Naive thymus-derived CD8-positive, alpha-beta T cell (primary cell): ENCODE measurements at places on chromosomes 13 and 19. TPM values are rescaled to one million over a fixed set of nuclear protein-coding genes. Genes with fewer than 3 reads are reported as not detected.

Gene NUP58
- 39.5 TPM for total RNA-seq

Gene C19orf85
- not detected for total RNA-seq

Gene CADM4
- 0.63 TPM for total RNA-seq

Gene ZNF317
- total RNA-seq = 67.4 TPM

Gene CFAP97D2
- 1.5 TPM for total RNA-seq

Gene WTIP
- 0.29 TPM for total RNA-seq

Gene ZNF576
- total RNA-seq = 17.1 TPM

Gene LILRA1
- not detected for total RNA-seq

Gene TMC4
- not detected for total RNA-seq

Gene ZNF66
- 15.7 TPM for total RNA-seq

- DNase-seq = no peak
- no peaks in the 10 kb centered on the region for H3K36me3 ChIP-seq
- H3K27ac ChIP-seq = peak overlapping the region; percentile 75
- H3K4me3 ChIP-seq = no peak overlapping the region
These were observed 20.6 kb downstream of the PPP1R37 start for GRCh38 chr19:45113628-45114027.

DNA sequence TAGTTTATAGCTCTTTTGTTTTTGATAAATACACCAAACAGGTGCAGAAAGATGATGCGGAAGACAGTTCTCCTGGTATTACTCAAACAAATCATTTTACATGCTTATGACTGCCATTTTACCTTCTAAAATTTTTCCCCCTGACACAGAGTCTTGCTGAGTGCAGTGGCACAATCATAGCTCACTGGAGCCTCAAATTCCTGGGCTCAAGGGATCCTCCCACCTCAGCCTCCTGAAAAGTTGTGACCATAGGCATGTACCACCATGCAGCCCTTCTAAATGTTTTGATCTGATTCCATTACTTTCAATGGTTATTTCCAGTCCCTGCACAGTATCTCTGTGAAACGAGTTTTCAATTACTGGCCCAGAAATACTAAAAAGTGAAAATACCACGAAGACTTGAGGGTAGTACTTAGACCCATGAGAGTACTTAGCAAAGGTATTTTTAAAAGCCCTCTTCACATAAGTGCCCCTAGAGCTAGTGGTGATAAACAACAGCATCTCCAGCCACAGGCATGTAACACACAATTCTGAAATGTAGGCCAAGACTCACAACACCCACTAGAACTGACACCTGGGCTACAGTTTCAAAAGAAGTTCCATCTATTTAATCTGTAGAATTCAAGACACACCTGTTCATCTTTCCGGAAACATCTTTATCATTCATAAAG is 11.3 kb downstream of the HSPH1 start:
- DNase-seq = no peak
- peaks cover 9% of the 10 kb centered on the region for H3K4me1 ChIP-seq
- H3K4me3 ChIP-seq = no peak overlapping the region
- peak overlapping the region; percentile 74 for H3K27ac ChIP-seq
- H3K27me3 ChIP-seq = no peaks in the 10 kb centered on the region
- peaks cover 5% of the 10 kb centered on the region for H3K36me3 ChIP-seq

DNA sequence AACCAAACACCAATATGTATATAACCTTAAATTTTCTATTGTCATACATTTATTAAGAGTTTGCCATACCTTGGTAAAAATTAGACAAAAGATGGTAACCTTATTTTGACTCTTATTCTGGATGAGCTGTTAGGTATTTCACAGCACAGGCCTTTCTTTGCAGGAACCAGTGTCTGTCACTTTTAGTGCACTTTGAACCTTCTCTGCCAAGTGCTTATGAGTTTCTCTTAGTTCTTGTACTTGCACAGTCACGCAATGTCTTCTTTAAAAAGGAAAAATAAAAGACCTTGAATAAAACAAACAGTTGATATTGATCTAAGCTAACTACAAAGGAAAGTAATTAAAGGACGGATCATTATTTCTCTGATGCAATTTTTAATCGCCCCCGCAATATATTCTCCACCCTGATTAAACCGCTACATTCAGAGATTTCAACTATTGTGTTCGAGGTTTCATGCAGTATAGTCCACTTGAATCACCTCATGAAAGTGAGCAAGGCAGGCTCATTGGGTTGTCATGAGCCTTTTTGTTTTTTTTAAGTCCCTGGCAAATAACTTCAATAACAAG is 534.5 kb downstream of the KLF5 start:
- DNase-seq = no peak
- no peak overlapping the region for H3K27ac ChIP-seq
- H3K27me3 ChIP-seq = no peaks in the 10 kb centered on the region
- peaks cover 7% of the 10 kb centered on the region for H3K4me1 ChIP-seq

GRCh38 chr13:111404746-111405145 is 84.3 kb downstream of the TEX29 start:
- no peak overlapping the region for H3K4me3 ChIP-seq
- peaks cover 8% of the 10 kb centered on the region for H3K27me3 ChIP-seq
- no peaks in the 10 kb centered on the region for H3K4me1 ChIP-seq
- H3K27ac ChIP-seq = no peak overlapping the region

GRCh38 chr13:44306371-44307192 is 67.0 kb upstream of the SERP2 start:
- peak; percentile 11 for DNase-seq
- H3K4me1 ChIP-seq = peaks cover 36% of the 10 kb centered on the region
- H3K36me3 ChIP-seq = no peaks in the 10 kb centered on the region
- H3K4me3 ChIP-seq = peak overlapping the region; percentile 84
- peak overlapping the region; percentile 91 for H3K27ac ChIP-seq
- peaks cover 3% of the 10 kb centered on the region for H3K27me3 ChIP-seq

DNA sequence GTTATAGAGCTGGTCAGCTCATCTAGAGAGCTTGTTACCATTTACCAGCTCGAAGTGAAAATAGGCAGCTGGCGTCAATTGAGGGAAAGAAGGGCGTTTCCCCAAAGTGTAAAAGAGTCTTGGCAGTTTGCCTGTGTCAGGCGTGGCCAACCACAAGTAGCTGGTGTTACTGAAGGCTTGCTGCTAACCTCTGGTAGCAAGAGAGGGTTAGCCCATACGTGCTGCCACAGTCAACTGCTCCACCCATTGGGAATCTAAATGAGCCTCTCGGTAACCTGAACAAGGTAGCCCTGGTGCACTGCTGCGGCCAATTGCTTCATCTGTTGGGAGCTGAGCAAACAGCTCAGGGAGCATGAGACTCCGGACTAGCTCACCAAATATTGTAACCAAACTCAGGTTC is 314.9 kb upstream of the SLITRK5 start:
- H3K4me3 ChIP-seq = no peak overlapping the region
- no peak for DNase-seq
- H3K27ac ChIP-seq = no peak overlapping the region
- no peaks in the 10 kb centered on the region for H3K27me3 ChIP-seq
- H3K36me3 ChIP-seq = no peaks in the 10 kb centered on the region

DNA sequence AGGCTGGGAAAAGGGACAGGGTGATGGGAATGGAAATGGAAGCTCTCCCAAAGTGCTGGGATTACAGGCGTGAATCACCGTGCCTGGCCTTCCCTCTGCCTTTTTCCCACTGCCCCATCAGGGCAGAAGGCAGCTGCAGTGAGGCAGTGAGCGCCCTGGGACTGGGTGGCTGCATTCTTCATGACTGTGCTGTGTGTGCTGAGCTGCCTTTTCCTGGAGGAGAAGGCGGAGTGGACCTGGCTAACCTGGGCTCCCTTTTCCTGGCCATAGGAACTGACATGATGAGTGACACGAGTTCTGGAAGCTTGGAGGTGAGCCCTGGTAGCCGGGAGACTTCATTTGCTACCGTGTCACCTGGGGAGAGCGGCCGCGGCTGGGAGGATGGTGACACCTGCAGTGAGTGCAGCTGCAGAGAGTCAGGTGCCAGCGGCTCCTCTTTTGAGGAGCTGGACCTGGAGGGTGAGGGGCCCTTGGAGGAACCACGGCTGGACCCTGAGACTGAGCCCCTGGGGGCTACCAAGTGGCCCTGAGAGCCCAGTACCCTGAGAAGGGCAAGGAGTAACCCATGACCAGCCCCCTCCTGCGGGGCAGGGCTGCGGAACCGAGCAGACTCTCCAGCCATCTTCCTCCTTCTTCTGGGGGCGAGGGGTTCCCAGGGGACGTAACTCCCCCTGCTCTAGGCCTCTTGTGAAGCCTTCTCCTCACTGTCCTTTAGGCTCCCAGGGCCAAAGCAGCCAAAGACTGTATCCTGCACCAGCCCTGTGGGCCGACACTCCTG is 26.3 kb upstream of the ZNF492 start:
- H3K27me3 ChIP-seq = no peaks in the 10 kb centered on the region
- no peaks in the 10 kb centered on the region for H3K4me1 ChIP-seq
- H3K4me3 ChIP-seq = no peak overlapping the region
- H3K27ac ChIP-seq = no peak overlapping the region
- DNase-seq = no peak
- no peaks in the 10 kb centered on the region for H3K36me3 ChIP-seq

GRCh38 chr19:17949956-17950309 is 17.0 kb upstream of the KCNN1 start:
- no peaks in the 10 kb centered on the region for H3K36me3 ChIP-seq
- peak overlapping the region; percentile 86 for H3K4me3 ChIP-seq
- DNase-seq = no peak
- peak overlapping the region; percentile 75 for H3K27ac ChIP-seq
- peaks cover 54% of the 10 kb centered on the region for H3K27me3 ChIP-seq

GRCh38 chr13:69565334-69565733 is 542.3 kb upstream of the ATXN8OS start:
- H3K4me3 ChIP-seq = no peak overlapping the region
- no peaks in the 10 kb centered on the region for H3K4me1 ChIP-seq
- H3K27me3 ChIP-seq = no peaks in the 10 kb centered on the region
- H3K36me3 ChIP-seq = no peaks in the 10 kb centered on the region

DNA sequence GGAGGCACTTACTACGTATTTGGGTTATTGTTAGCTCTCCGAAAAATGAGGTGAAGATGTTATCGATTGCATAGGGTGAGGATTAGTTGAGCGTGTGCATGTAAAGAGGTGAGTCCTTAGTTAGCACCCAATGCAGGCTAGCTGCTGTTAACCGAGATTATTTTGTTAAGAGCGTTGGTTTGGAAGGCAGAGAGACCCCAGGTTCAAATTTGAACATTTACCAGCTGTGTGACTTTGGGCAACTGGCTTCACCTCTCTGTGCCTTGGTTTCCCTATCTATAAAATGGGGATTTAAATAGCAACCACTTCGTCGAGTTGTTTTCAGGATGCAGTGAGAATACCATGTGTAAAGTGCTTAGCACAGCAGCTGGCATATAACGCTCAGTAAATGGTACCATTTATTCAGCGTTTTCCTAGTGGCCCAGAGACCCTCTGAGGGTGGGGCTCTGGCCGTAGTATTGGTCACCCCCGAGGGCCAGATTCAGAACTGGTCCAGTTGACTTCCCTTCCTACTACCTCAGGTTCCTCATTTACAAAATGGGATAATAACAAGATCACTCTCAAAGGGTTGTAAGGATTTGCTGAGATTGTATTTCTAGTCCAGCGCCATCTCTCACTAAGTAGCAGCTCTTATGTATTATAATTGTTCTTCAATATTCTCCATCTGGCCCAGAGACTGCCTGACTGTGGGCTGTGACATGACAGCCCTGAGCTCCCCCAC is 887 bp downstream of the SIPA1L3 start:
- no peak for DNase-seq
- no peaks in the 10 kb centered on the region for H3K27me3 ChIP-seq
- no peaks in the 10 kb centered on the region for H3K36me3 ChIP-seq
- peak overlapping the region; percentile 51 for H3K27ac ChIP-seq

- no peak overlapping the region for H3K27ac ChIP-seq
- DNase-seq = no peak
- H3K4me3 ChIP-seq = no peak overlapping the region
- H3K36me3 ChIP-seq = no peaks in the 10 kb centered on the region
These were observed 83.5 kb upstream of the RNF113B start for GRCh38 chr13:98260357-98261164.

DNA sequence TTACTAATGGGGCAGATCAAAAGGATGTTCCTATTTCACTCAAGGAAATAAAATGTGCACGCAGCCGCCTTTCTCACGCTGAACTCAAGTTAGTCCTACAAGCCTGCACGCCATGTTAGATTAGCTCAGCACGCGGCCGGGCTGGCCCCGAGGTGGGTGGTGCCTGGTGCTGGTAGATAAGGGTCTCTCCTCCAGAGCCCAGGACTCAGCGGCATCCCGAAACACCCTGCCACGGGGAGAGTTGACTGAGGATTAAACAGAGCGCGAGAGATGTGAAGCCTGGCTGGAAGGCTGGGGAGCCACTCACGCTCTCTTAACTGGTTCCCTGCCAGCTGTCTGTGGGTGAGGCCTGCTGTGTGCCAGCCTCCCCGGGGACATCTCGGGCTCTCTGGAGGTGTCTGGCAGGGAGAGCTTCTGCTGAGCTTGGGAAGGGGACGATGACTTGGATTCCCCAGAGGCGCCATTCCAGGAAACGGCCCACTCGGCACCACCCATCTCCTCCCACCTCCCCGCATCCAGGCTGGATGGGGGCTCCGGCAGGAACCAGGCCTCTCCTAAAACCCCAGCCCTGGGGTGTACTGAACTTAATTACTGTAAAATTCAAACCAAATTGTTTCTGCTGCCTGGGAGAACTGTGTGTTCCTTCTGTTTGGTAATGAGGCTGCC is 122.2 kb downstream of the KDM4B start:
- no peak for DNase-seq
- H3K4me1 ChIP-seq = peaks cover 2% of the 10 kb centered on the region
- H3K27me3 ChIP-seq = no peaks in the 10 kb centered on the region
- H3K27ac ChIP-seq = no peak overlapping the region
- peaks cover 7% of the 10 kb centered on the region for H3K36me3 ChIP-seq

GRCh38 chr19:38921420-38922274 is 8.9 kb downstream of the SARS2 start:
- H3K27me3 ChIP-seq = no peaks in the 10 kb centered on the region
- no peak for DNase-seq
- H3K27ac ChIP-seq = no peak overlapping the region
- H3K4me3 ChIP-seq = no peak overlapping the region
- peaks cover 3% of the 10 kb centered on the region for H3K4me1 ChIP-seq

DNA sequence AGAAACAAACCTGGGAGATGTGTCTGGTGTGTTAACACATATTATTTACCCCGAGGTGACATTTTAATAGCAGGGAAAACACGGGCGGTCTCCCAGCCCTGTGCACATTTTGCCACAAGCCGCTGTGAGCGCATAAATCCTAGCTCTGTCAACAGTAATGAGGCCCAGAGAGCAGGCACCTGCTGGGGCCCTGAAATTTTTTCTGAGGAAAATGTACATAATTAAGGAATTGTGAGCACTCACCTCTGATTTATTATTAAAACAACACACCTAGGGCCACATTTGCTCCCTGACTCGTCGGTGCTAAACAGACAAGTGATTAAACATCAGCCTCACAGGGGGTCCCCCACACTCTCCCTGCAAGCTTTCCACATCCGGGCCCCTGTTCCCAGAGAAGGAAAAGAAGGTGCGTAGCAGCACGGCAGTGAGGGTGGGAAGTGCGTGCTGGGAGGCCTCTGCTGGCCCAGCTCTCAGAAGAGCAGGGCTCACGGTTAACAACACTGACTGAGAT is 616.3 kb downstream of the UQCRFS1 start:
- H3K36me3 ChIP-seq = no peaks in the 10 kb centered on the region
- no peak for DNase-seq
- no peak overlapping the region for H3K4me3 ChIP-seq
- H3K4me1 ChIP-seq = peaks cover 2% of the 10 kb centered on the region
- no peak overlapping the region for H3K27ac ChIP-seq
- no peaks in the 10 kb centered on the region for H3K27me3 ChIP-seq

GRCh38 chr19:2511570-2511969 is 35.6 kb downstream of the GADD45B start:
- H3K36me3 ChIP-seq = no peaks in the 10 kb centered on the region
- no peak overlapping the region for H3K27ac ChIP-seq
- no peak overlapping the region for H3K4me3 ChIP-seq
- H3K4me1 ChIP-seq = peaks cover 13% of the 10 kb centered on the region
- DNase-seq = no peak
